ENCODE measurements at places on chromosomes 1 and 21.

- no peak for DNase-seq
- no peaks in the 10 kb centered on the region for H3K36me3 ChIP-seq
- H3K4me1 ChIP-seq, result no peaks in the 10 kb centered on the region
- no peaks in the 10 kb centered on the region for H3K27me3 ChIP-seq
Observed at GRCh38 chr1:230825761-230826160, 42.6 kb downstream of the C1orf198 start.

DNA sequence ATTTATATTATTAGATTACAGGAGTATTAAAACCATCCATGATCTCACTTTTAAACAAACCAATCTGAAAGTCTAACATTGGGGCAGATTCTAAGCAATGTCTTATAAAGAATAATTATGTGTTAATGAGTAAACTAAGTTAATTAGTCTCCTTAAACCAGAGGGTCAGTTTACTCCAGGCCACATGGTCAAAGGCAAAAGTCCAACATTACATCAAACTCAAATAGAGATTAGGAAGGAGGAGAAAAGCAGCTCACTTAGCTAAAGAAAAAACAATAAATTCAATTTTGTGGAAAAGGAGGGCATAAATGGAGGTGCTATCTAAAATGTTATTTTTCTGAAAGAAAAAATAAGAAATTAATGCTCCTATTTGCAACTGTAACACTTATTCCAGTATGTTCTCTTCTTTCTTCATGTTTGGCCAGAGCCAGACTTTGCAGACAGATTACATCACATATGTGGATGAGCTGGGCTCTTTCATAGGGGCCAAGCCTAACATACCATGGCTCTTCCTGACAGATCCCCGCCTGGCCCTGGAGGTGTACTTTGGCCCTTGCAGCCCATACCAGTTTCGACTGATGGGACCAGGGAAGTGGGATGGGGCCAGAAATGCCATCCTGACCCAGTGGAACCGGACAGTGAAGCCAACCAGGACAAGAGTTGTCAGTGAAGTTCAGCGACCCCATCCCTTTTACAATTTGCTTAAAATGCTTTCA, 24.3 kb upstream of the FMO2 start:
- no peak overlapping the region for H3K27ac ChIP-seq
- no peaks in the 10 kb centered on the region for H3K36me3 ChIP-seq
- H3K4me1 ChIP-seq, result no peaks in the 10 kb centered on the region
- no peak overlapping the region for H3K4me3 ChIP-seq
- DNase-seq, result no peak

GRCh38 chr1:154405747-154406571, 816 bp downstream of the IL6R start:
- peaks cover 2% of the 10 kb centered on the region for H3K27me3 ChIP-seq
- H3K4me1 ChIP-seq, result peaks cover 86% of the 10 kb centered on the region
- peak overlapping the region; percentile 77 for H3K4me3 ChIP-seq
- peak overlapping the region; percentile 86 for H3K27ac ChIP-seq

- no peaks in the 10 kb centered on the region for H3K27me3 ChIP-seq
- peak overlapping the region; percentile 1 for H3K27ac ChIP-seq
- H3K4me3 ChIP-seq, result no peak overlapping the region
- peak; percentile 79 for DNase-seq
- peaks cover 4% of the 10 kb centered on the region for H3K36me3 ChIP-seq
Observed at GRCh38 chr1:12124693-12125421, 41.9 kb upstream of the TNFRSF1B start.

DNA sequence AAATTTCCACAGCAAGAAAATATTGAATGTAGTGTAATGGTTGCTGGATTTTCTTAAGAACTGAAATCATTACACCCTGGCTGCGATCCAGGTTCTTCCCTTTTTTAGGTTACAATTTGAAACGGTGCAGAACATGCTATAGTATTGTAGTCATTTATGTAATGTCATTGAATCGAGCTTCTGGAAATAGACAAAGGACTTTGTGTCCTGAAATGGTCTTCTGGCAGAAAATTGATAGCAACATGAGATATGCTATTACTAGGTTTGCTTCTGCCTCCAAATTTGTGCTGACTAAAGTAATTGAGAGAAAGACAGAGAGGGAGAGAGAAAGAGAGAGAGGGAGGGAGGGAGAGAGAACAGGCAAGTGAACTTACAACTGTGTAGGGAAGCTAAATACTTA, 146.2 kb upstream of the NFIA start:
- DNase-seq, result no peak
- H3K4me1 ChIP-seq, result no peaks in the 10 kb centered on the region
- H3K27ac ChIP-seq, result no peak overlapping the region
- no peaks in the 10 kb centered on the region for H3K36me3 ChIP-seq
- H3K27me3 ChIP-seq, result peaks cover 15% of the 10 kb centered on the region

DNA sequence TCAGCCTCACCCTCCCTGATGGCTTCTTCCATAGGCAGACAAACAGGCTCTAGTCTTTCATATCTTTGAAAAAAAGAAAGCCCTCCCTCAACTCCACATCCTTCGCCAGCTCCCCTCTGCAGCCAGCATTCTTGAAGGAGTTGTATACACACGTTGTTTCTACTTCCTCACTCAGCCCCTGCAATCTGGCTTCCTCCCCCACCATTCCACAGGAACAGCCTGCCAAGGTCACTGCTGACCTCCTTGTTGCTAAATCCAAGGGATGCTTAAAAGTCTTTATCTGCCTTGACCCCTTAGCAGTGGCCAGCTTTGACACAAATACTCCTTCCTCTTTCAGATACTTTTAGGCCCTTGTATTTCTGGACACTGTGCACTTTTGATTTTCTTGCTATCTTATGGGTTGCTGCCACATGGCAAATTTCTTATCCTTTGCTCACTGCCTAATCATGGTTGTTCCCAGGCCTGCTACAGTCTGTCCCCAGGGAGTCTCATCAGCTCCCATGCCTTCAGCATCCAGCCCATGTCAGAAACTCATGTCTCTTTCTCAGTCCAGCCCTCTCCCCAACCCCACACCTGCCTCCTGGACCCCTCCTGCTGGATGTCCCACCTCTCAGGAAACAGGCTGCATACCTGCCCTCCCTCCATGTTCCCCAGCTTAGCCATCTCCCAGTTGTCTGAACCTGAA, 8.3 kb downstream of the FAM229A start:
- no peaks in the 10 kb centered on the region for H3K27me3 ChIP-seq
- peaks cover 33% of the 10 kb centered on the region for H3K4me1 ChIP-seq
- no peak overlapping the region for H3K4me3 ChIP-seq
- H3K36me3 ChIP-seq, result peaks cover 6% of the 10 kb centered on the region
- peak overlapping the region; percentile 77 for H3K27ac ChIP-seq

GRCh38 chr1:92577261-92577895, 90.7 kb upstream of the GFI1 start:
- H3K27ac ChIP-seq, result peak overlapping the region; percentile 76
- H3K36me3 ChIP-seq, result peaks cover 8% of the 10 kb centered on the region
- no peaks in the 10 kb centered on the region for H3K27me3 ChIP-seq
- DNase-seq, result no peak

DNA sequence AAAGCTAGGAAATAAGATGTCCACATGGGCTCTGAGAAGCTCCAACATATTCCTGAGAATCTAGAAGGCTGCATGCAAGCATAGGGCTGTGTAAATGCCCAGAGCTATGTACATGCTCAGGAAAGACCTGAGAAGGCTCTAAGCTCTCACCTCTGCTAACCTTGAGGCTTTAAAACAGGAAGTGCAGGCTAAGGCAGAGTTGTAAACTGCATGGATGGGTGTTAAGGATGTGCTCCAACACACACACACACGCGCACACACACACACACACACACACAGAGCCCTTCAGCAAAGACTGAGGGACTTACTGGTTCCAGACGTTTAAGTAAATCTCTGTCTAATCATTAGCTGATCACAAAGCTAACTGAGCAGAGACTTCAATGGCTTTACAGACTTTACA, 162.9 kb downstream of the TRABD2B start:
- H3K27ac ChIP-seq, result no peak overlapping the region
- DNase-seq, result no peak
- no peak overlapping the region for H3K4me3 ChIP-seq
- peaks cover 1% of the 10 kb centered on the region for H3K27me3 ChIP-seq
- no peaks in the 10 kb centered on the region for H3K36me3 ChIP-seq
- no peaks in the 10 kb centered on the region for H3K4me1 ChIP-seq

- peaks cover 49% of the 10 kb centered on the region for H3K4me1 ChIP-seq
- peak overlapping the region; percentile 10 for H3K4me3 ChIP-seq
- peak overlapping the region; percentile 72 for H3K27ac ChIP-seq
- peaks cover 87% of the 10 kb centered on the region for H3K36me3 ChIP-seq
Observed at GRCh38 chr1:19124273-19124672, 85.8 kb downstream of the UBR4 start.

- H3K4me3 ChIP-seq, result no peak overlapping the region
- H3K27me3 ChIP-seq, result no peaks in the 10 kb centered on the region
- no peaks in the 10 kb centered on the region for H3K36me3 ChIP-seq
- DNase-seq, result no peak
- H3K27ac ChIP-seq, result no peak overlapping the region
- no peaks in the 10 kb centered on the region for H3K4me1 ChIP-seq
Observed at GRCh38 chr21:39048064-39048463, 135.2 kb downstream of the PSMG1 start.

GRCh38 chr1:28517649-28517999, 11.8 kb downstream of the RCC1 start:
- H3K27ac ChIP-seq, result peak overlapping the region; percentile 92
- no peak for DNase-seq
- H3K4me1 ChIP-seq, result peaks cover 47% of the 10 kb centered on the region
- H3K36me3 ChIP-seq, result peaks cover 27% of the 10 kb centered on the region
- peak overlapping the region; percentile 86 for H3K4me3 ChIP-seq
- H3K27me3 ChIP-seq, result no peaks in the 10 kb centered on the region

- H3K4me3 ChIP-seq, result no peak overlapping the region
- DNase-seq, result no peak
- no peaks in the 10 kb centered on the region for H3K36me3 ChIP-seq
- no peak overlapping the region for H3K27ac ChIP-seq
- no peaks in the 10 kb centered on the region for H3K4me1 ChIP-seq
Observed at GRCh38 chr1:220483700-220484099, 44.2 kb upstream of the MARK1 start.

DNA sequence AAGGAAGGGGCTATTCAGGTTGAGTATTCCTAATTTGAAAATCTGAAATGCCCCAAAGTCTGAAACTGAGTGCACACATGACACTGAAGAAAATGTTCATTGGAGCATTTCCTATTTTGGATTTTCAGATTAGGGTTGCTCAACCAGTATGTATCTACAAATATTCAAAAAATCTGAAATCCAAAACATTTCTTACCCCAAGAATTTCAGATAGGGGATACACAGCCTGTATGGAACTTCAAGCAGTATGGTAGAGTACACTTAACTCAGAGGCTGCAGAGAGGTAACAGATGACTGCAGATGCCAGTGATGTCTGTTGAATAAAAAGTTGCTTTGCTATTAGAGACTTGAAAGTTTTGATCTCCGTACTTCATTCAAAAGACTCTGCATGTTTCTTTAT, 19.0 kb downstream of the YTHDF2 start:
- no peaks in the 10 kb centered on the region for H3K27me3 ChIP-seq
- peaks cover 33% of the 10 kb centered on the region for H3K36me3 ChIP-seq
- no peak overlapping the region for H3K4me3 ChIP-seq
- peaks cover 20% of the 10 kb centered on the region for H3K4me1 ChIP-seq
- no peak for DNase-seq

- H3K36me3 ChIP-seq, result no peaks in the 10 kb centered on the region
- no peaks in the 10 kb centered on the region for H3K4me1 ChIP-seq
- no peak overlapping the region for H3K27ac ChIP-seq
- DNase-seq, result no peak
- H3K4me3 ChIP-seq, result no peak overlapping the region
- H3K27me3 ChIP-seq, result peaks cover 2% of the 10 kb centered on the region
Observed at GRCh38 chr1:237232501-237232900, 190.5 kb downstream of the RYR2 start.

- H3K27ac ChIP-seq, result no peak overlapping the region
- no peak overlapping the region for H3K4me3 ChIP-seq
- H3K36me3 ChIP-seq, result peaks cover 19% of the 10 kb centered on the region
- no peaks in the 10 kb centered on the region for H3K27me3 ChIP-seq
Observed at GRCh38 chr1:86866665-86867064, 47.3 kb downstream of the SELENOF start.

DNA sequence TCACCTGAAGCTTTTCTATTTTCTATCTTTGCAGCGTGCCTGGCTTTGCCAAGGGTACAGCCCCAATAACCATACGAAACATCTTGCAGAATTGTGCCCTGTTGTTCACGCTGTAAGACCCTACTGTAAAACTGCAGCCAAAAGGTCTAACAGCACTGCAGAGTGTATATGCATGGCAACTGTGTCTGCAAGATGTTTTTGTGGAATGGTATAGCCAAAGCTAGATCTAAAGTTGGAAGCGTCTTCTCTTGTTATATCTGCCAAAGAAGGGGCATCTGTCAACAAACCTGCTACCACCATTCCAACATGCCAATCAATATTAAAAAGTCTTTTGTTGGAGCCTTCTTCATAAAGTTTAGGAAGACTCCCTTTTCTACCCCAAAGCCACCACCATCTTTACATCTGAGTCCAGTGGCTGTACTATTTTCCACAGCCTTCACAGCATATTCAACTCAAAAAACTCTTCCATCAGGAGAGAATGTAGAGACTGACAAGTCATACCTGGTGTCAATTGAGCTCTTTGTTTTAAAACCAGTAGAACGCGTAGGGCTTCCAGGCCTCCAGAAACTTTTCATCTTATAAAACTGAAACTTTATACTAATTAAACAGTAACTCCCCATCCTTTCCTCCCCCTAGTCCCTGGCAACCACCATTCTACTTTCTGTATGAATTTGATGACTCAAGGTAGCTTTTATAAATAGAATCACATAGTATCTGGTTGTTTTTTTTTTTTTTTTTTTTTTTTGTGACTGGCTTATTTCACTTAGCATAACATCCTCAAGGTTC, 40.0 kb downstream of the ZSCAN20 start:
- H3K36me3 ChIP-seq, result no peaks in the 10 kb centered on the region
- H3K4me3 ChIP-seq, result no peak overlapping the region
- DNase-seq, result no peak
- H3K27me3 ChIP-seq, result peaks cover 1% of the 10 kb centered on the region
- H3K4me1 ChIP-seq, result no peaks in the 10 kb centered on the region

DNA sequence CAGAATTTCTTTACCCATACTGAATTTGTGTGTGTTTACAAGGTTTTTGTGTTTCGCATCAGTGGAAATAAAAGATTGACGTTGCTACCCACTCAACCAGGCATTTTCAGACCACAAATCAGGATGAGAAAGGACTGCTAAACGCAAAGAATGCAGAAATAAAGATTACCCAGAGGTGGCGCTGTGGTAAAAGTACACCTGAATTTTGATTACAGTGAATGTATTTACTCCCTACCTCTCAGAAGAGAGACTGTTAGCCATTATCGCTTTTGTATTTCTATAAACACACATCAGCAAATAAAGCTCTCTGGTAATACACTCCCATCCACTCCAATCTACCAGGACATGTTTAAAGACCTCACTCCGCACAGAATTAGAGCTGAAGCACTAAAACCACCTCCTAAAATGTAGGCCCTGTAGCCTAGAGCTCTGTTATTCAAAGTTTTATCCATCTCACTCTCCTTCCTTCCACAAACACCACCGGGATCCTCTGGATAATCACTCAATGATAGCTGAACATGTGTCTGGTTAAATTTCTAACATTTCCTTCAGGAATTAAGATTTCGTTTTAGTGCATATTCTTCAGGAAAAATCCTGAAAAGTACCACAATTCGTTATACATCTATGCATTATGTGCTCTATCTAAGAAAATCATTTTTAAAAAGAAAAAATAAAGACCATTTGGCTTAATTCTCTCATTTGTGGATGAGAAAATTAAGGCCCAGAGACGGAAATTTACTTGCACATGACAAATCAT, 2.5 kb upstream of the LMO4 start:
- H3K4me3 ChIP-seq, result no peak overlapping the region
- peaks cover 20% of the 10 kb centered on the region for H3K27me3 ChIP-seq
- H3K27ac ChIP-seq, result no peak overlapping the region
- H3K36me3 ChIP-seq, result peaks cover 5% of the 10 kb centered on the region
- peaks cover 22% of the 10 kb centered on the region for H3K4me1 ChIP-seq
- DNase-seq, result peak; percentile 69
